ENCODE measurements at places on chromosomes 12 and 14. TPM values are rescaled to one million over a fixed set of nuclear protein-coding genes. Genes with fewer than 3 reads are reported as not detected.
A peak's percentile ranks its signal among the peaks of the same experiment; 100 is the strongest.

GRCh38 chr14:49977126-49977841 is 84.4 kb downstream of the ARF6 start:
- no peak for DNase-seq

DNA sequence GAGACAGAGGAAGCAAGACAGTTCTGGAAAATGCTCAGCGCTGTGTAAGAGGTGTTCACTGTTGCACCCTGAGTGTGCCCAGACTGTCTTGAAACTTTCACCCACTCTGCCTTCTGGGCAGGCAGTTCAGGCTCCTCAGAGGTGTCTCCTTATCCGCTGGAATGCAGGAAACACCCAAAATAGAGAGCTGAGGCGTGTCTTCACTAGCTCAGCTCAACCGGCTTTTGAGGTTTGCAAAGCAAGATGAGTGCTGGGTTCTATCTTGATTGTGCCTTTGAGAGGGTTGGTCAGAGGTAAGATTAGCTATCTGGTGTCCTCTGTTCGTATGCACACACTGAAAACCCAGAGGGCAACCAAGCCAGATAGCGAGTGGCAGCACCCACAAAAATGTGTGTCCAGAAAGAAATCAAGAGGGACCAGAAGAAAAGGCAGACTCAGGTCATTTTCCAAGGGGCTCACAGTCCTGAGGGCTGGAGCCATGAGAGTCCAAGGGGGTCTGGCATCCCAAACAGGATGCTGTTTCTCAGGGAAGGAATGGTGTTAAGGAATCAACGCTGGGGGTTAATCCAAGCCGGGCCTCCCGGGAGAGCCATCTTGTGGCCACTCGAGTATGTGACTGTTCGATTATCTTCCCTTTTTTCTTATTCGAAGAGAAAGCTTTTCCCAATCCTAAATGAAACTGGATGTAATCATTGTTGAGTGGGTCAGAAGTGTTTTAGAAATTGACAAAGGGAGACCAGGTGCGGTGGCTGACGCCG is 47.1 kb downstream of the TBX3 start:
- no peak for DNase-seq

DNA sequence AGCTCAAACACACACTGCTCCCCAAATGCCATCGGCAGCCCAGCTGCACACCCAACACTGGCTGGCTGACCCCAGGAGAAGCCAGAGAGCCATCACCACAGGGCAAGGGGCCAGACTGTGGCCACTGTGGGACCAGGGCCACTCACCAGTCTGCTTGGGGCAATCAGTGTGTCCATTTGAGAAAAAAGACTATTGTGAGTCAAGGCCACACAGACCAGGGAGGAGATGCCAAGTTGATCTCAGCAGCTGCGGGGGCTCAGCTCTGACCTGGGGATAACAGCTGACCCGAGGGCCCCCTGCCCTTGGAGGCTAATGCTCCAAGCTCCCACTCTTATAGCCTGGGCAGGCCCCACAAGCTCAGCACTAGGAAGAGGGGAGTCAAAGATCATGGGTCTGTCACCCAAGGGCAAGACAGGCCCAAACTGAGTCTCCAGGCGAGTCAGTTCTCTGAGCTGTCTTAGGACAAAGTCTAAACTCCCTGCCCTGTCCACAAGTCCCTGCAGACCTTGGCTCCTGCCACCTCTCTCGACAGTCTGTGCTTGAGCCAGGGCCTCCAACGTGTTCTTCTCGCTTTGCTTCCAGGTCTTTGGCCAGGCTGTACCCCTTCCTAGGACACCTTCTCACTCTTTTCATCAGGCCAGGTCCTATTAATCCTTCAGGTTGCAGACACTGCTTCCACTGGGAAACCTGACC is 30.1 kb upstream of the PNMA1 start:
- DNase-seq: no peak

Gene GALNT4
- polyA plus RNA-seq: 0.82 TPM

Gene CCDC38
- polyA plus RNA-seq: not detected

GRCh38 chr12:50986966-50987737 is 34.8 kb downstream of the HIGD1C start:
- no peak for DNase-seq

DNA sequence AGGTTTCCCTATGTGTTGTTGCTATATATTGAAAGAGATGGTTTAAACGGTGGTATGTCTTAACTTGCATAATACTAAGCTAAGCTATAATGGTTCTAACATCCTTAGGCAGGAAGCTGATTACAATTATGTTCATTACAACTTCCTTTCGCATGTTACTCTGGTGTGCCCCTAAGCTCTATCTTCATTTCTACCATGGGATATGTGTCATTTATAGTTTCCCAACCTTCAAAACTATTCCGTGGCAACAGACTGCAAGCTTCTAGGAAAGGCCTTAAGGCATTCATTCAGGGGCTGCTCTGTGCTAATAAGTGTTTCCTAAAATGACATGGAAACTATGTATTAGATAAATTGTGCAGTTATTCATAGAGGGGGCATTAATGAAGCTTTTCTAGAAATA is 294.6 kb downstream of the GXYLT1 start:
- DNase-seq: no peak

- no peak for DNase-seq
These were observed 58.7 kb downstream of the TUNAR start for GRCh38 chr14:95935228-95935822.

Gene TMEM63C
- polyA plus RNA-seq: not detected

- DNase-seq: no peak
These were observed 19.2 kb upstream of the PPP1R12A start for GRCh38 chr12:79954037-79954610.

- no peak for DNase-seq
These were observed 461.4 kb upstream of the SYT1 start for GRCh38 chr12:78403136-78403535.

Gene IFNG-AS1
- polyA plus RNA-seq: not detected

DNA sequence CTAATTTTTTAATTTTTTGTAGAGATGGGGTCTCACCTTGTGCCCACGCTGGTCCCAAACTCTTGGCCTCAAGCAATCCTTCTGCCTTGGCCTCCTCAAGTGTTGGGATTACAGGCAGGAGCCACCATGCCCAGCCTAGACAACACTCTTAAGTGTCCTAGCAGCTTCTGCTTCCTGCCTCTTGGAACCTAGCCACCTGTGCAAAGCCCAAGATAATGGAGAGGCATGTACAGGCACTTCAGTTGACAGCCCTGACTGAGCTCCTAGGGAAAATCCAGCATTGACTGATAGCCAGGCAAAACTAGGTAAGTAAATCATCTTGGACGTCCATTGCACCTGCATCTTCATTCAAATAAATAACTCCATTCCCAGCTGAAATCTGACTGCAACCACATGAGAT is 15.5 kb downstream of the COX14 start:
- DNase-seq: no peak

- DNase-seq: peak; percentile 50
These were observed 310 bp downstream of the BICDL1 start for GRCh38 chr12:119989361-119989730.

GRCh38 chr12:102182635-102183034 is 15.0 kb downstream of the PMCH start:
- no peak for DNase-seq

DNA sequence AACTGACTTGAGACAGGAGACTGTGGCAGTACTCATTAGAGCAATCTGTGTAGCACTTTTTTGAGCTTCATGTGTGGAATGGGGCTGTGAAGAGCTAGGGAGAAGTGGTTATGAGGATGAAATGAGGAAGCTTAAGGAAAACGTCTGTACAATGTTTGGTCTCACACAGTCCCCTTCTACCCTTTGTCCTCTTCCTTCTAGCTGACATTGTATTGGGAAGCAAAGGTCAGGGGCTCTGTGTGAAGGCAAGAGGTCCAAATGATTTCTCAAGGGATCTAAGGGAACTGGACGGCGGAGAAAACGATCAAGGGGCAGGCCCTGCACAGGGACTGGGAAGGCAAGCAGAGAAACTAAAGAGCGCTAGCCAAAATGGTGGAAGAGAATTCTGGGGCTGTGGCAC is 13.1 kb upstream of the CIPC start:
- no peak for DNase-seq

DNA sequence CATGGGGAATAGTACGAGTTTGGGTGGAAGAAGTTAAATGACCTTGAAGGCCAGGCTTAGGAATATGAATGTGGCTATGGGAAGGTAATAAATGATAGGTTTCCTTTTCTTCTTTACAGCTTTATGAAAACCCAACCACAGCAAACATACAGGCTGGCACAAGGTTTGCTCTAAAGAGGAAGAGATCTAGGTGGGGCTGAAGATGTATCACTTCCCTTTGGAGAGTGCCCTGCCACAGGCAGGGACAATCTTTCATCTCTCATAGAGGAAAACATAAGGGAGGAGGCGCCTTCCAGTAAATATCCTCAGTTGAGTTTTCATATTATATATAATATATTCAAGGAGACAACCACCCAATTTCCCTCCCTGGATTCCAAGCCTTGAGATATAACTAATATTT is 72.9 kb upstream of the FRMD6 start:
- DNase-seq: no peak

- no peak for DNase-seq
These were observed 18.7 kb upstream of the NOS1 start for GRCh38 chr12:117380083-117380482.

DNA sequence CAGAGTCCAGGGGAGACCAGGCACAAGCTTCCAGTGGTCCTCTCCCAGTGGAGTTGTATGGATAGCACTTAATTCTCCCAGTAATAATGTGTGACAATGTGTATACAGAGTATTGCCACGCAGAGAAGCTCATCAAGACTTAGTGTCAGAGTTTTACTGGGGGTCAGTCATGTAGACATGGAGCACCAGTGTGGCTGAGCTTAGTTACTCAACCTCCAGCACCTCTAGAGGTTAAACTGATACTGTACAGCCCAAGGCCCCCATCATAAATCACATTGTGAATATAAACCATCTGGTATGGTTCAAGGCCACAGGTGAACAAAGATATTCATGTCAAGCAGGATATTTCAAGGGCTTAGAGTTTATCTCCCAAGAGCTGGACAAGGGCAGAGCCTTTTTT is 378.1 kb upstream of the TMPO start:
- DNase-seq: no peak

GRCh38 chr12:45076417-45077026 is 25.6 kb upstream of the DBX2 start:
- DNase-seq: no peak

GRCh38 chr12:50283229-50283923 is at the start of gene LIMA1:
Gene LIMA1 (minus strand): TSS chr12:50283520. CDS start chr12:50248751, 34,769 bp downstream.
- peak; percentile 95 for DNase-seq

DNA sequence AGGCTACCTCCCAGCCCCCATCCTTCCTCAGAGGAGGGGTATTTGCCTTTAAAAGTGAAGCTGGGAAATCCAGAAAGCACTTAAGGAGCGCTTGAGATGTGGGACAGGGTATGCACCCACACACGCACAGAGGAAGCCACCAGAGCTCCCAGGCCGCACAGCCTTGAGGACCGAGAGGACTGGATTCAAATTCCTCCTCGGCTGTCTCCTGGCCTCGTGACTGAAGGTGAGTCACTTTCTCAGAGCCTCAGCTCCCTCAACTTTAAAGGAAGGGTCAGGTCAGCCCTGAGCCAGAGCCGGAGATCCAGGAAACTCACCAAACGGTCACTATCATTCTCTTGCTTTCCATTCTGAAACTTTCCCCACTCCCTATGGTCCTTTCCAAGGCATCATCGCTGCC is 37.6 kb downstream of the BCL11B start:
- no peak for DNase-seq

Gene ASB2
- 217 TPM for polyA plus RNA-seq

DNA sequence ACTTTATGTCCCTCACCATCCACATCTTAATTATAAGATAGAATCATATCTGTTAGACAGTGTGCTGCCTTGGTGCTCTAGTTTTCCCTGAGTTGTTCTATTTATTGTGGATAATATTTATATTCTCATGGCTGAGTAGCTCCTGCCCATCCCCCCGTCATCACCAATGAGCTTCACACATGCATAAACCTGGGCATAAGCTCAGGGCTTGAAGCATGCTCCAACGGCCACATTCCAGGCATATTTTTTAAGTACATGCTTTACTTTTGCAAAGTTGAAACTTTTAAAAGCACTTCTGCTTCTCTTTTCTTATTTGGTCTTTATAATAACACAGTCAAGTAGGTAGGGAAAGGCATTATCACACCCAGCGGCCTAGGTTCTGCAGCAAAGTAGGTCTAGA is 3.4 kb upstream of the FBXO34 start:
- DNase-seq: no peak

- DNase-seq: no peak
These were observed 42.8 kb downstream of the KDM2B start for GRCh38 chr12:121537814-121538698.

DNA sequence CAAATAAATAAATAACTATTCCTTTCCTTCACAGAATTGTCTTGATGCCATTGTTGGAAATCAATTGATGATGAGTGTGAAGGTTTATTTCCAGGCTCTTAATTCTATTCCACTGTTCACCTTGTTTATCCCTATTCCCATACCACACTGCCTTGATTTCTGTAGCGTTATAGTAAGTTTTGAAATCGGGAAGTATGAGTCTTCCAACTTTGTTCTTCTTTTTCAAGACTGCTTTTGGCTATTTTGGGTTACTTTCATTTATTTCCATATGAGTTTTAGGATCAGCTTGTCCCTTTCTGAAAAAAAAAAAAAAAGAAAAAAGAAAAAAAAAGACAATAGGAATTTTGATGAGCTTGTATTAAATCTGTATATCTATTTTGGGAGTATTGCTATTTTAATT is 9.3 kb upstream of the CDK2AP1 start:
- DNase-seq: no peak

Gene RASSF9
- 1.4 TPM for polyA plus RNA-seq

Gene ACACB
- 275 TPM for polyA plus RNA-seq

DNA sequence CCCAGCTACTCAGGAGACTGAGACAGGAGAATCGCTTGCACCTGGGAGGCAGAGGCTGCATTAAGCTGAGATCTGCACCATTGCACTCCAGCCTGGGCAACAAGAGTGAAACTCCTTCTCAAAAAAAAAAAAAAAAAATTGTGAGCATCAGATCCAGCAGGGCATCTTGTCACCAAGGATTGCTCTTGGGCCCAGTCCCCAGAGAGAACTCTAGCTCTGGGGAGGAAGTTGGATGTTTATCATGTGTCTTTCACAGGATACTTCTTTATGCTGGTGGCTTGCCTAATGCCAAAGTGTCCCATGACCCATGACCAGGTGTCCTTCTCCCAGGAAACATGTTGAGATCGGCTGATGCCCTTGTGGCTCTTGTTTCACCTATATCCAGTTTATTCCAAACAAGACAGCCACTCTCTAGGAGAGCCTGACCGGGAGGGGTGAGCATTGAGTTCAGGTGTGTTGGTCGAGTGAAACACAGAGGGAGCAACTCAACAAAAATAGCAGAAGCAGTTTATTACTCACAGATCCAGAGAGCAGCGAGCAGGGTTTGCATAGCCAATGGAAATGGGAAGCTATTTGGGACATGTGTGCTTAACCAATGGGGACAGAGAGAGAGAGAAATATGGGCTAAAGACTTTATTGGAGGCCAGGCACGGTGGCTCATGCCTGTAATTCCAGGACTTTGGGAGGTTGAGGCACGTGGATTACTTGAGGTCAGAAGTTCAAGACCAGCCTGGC is 6.6 kb upstream of the TCHP start:
- DNase-seq: no peak

Gene LALBA
- not detected for polyA plus RNA-seq

DNA sequence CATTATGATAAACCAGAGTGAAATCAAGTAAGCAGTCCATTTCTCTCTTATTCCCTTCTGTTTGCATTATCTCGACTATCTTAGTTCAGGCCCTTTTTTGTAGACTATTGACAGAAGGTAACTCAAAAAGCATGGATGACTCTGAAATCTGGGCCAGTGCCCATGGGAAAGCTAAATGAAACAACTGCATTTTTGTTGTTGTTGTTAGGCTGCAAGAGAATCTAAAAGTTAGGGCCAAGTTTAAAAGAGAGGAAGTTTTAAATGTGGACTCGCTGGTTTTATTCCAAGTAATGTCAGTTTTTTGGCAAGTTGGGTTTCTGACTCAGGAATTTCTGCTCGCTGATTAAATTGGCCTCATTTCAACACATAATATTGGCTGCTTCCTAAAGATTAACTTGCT is 201.1 kb downstream of the PIK3C2G start:
- DNase-seq: no peak

Measured in psoas muscle (tissue), 8 donors.